Thyroid gland (tissue), 4 donors: ENCODE measurements at places on chromosomes 5 and 9. TPM values are rescaled to one million over a fixed set of nuclear protein-coding genes. Genes with fewer than 3 reads are reported as not detected.

DNA sequence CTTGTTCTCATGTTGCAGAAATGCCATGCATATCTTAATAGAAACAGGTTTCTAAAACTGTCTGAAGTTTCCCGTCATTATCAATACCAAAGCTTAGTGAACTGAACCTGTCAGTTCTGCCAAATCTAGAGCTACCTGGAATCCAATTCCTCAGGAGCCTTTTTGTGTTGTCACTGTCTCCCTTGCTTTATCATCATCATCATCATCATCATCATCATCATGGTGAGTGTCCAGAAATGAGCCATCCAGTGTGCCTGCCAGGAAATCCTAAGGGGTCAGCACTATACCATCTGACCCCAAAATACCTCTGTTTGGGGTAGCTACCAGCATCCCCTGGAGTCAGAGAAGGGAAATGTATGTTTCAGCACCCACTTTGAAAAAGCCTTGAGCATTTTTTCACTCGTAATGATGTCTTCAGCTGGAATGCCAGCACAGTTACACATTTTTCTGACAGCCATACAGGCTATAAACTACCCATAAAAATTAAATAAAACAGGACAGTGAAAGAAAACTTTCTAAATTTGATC, 150.3 kb downstream of the NR2F1-AS1 start:
- no peak overlapping the region for H3K4me3 ChIP-seq
- DNase-seq, result no peak
- no peaks in the 10 kb centered on the region for H3K36me3 ChIP-seq

DNA sequence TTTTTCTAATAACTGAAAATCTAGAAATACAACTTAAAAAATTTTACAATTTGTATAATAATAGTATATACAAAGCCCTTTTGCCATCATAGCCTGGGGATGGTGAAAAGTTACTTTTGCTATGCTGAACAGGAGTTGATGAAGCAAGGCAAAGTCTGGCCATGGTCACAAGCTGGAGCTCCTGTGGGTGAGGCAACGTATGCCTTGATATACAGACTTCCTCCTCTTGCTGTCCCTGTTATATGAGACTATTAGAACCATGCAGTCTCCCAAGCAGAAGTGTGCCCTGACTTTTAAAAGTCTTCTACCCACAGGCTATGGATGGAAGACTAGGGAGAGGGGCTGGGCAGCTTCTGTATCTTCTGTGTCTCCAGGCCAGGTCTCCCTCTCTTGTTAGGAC, 15.7 kb downstream of the FAM151B start:
- DNase-seq, result no peak
- H3K4me1 ChIP-seq, result no peaks in the 10 kb centered on the region
- H3K36me3 ChIP-seq, result no peaks in the 10 kb centered on the region

Gene DNAJA1
- total RNA-seq, result 81.8 TPM

DNA sequence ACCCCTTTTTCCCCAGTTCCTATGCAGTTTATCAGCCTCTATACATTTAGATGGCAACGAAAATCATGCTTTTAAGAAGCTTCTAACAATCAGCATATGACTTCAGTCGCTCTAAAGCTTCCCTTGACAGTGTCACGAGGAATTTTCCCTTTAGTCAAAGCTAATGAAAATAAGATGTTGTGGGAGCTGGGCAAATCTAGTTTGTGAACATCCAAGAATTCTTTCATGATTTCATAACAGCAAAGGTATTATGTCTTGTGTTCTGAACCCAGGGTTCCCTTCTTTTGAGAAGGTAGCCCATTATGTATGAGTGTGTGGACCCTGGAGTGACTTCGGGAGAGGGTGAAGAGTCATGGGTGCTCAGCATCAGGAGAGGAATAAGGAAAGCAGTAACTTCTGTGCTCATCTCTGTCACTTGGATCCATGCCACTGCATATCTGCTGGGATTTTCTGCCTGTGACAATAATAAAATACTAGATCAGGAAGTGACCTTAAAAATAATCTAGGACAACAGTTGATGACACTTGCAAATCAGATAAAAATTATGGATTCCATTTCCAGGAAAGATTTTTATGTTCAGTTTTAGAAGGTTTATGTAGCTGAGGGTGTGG, 102.4 kb downstream of the PCSK1 start:
- peaks cover 18% of the 10 kb centered on the region for H3K4me1 ChIP-seq
- H3K36me3 ChIP-seq, result no peaks in the 10 kb centered on the region
- no peak for DNase-seq
- H3K27me3 ChIP-seq, result no peaks in the 10 kb centered on the region

Gene CWC27
- 17.4 TPM for total RNA-seq
